Upper lobe of left lung (tissue), 6 donors: ENCODE measurements at places on chromosomes 3 and 15.

DNA sequence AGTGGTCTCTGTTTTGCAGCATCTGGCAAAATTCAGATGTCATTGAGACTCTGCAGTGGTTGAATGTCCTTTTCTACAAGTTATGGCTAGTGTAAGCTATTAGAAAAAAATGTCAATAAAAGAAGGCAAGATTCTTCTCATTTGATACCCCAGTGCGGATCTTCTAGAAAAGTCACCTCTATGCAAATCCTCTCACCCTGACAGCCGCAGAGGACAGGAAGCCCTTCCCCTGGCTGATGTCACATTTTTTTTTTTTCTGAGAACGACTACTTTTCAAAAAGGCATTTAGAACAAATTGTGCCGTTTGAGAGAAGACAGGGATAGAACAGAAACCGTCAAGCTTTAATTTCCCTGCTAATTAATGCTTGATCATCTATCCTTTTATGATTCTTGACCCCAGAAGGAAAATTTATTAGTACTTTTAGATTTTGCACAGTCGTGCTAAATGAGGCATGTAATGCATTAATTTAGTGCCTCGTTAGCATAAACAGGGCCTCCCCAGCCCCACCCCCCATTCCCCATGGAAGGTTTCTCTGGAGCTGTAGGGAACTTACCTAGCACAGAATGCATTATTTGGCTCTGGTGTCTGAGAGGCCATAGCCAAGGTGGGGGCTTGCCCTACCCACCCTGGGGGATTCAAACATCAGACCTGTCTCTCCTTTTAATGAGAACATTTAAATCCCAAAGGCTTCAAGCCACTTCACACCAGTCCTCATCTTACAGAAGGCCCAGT is 183.8 kb downstream of the OPA1 start:
- no peak for DNase-seq

DNA sequence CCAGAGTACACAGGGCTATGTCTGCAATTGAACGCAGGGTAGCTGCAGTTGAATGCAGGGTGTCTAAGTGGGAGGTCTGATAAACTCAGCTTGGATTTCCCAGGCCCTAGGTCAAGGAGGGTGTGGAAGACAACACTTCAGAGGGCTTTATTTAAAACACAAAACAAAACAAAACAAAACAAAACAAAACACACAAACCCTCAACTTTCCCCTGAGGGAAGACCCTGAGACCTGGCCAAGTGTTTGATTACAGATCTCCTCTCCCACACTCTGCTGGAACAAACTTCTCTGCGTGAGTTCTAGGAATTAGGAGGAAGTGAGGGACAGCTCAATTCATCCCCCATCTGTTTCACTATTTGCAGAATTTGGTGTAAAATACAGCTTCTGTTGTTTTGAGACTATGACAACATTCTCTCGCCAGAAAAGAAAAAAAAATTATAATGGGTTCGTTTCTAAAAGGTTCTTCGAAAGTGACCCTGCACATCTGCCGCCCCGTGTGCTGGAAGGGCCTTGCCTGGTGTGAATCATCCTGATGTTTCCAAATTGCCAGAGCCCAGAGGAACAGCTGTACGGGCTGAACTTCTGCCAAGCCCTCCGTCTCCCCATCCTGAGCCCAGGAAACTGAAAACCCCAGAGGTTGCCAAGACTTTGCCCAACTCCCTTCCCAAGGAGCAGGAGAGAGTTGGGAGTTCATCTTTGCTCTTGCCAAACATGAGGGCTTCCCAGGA is 73.3 kb upstream of the RAD18 start:
- DNase-seq = no peak

DNA sequence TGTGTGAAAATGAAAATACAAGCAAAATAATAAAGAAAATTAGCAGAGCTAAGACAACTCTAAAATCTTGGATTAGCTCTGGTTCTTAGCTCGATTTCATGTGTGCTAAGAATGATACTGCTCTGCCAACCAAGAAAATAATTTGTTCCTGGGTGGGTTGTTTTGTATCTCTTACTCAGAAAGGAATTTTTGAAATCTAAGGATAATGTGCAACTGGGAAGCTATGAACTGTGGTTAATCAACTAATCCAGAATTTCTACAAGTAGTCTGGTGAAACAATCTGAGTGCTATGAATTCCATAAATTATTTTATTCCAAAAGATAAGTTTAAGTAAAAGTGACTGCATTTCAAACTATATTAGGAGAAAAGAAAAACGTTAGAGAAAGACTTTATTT is 92.0 kb downstream of the TFDP2 start:
- DNase-seq = no peak

DNA sequence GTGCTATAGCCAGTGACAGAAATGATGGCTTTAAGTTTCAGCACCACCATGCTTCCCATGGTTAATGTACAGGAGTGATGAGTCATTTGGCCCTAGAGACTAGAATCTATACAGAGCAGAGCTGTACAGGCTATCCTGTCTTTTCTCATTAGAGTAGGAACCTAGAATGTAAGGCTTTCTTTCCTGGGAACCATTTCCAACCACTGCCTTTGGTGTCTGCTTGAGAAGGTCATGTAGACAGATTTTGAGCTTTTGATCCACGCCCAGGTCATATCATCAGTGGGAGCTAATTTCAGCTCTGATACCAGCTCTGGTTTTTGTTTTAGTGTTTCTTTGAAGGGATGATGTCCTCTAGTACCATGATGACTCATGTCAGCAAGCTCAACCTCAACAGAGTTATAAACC is 543.1 kb downstream of the NTRK3 start:
- DNase-seq = no peak

GRCh38 chr15:86236356-86237110 is 156.9 kb downstream of the AGBL1 start:
- DNase-seq = no peak
